Myocyte (in vitro differentiated cells): ENCODE measurements at places on chromosomes 1 and 21. TPM values are rescaled to one million over a fixed set of nuclear protein-coding genes. Genes with fewer than 3 reads are reported as not detected.

DNA sequence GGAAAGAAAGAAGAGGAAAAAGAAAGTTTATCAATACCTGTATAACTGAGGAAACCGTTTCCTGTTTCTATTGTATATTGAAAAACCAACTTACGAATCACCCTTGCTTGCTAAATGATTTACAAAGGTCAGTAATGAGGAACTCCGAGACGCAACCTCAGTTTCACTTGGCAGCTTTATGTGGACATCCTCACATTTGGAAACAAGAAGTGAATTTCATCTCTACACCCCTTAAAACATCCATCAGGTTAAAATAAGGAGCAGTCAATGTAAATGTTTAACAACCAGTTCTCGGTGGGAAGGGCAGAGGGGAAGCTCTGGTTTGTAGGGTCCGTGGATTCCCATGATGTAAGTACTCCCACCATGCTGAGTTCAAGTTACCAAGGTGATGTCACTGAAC lies 481.7 kb upstream of the RUNX1 start:
- DNase-seq = no peak

GRCh38 chr1:31989964-31990363 lies 23.7 kb upstream of the KHDRBS1 start:
- no peak for DNase-seq

DNA sequence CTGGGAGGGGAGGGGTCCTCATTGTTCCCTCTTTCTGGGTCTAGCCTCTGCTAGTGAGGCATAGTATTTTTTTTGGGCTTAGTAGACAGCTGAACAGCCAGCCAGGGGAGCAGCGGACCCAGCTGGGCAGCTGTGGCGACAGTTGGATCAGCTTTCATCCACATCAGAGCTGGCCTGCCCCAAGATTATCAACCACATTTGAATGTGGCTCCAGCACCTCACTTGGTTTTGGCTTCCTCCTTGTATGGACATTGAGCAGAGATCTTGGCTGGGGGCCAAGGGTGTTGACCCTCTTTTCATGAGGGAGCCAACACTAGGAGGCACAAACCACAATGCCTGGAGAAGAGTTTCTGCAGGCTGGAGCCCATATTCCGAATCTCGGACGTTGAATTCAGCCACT lies 25.0 kb downstream of the WNT4 start:
- peak; percentile 68 for DNase-seq

GRCh38 chr1:10592373-10592772 lies 117.6 kb downstream of the PEX14 start:
- DNase-seq = no peak

DNA sequence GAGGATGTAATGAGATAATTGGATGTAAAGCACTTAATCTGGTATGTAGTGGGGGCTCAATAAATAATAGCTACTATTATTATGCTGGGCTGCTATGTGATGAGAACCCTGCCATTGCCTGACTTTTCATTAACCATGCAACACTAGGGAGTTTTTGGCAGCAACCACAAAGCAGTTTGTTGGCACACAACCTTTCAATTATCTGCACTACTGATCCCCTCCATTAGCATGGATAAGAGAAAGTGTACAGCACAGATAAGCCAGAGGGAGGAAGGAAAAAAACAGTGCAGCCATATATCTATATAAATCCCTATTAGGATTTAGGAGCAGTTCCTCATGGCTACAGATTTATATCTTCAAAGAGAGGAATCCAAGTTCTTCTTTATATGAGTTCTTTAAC lies 498.5 kb downstream of the NUF2 start:
- no peak for DNase-seq

DNA sequence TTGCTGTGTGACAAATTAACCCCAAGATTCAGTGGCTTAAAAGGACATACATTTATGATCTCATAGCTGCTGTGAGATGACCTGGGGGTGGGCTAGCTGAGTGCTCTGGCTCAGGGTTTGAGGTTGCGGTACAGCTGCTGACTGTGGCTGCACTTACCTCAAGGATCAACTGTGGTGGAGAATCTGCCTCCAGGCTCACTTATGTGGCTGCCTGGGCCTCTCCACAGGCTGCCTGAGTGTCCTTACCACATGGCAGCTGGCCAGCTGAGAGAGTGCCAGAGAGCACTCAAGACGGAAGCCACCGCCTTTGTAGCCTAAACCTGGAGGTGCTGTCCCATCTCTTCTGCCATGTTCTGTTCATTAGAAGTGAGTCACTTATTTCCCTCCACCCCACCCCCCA lies 5.7 kb downstream of the LRRC71 start:
- DNase-seq = peak; percentile 95

GRCh38 chr1:180981596-180982387 lies 40.9 kb downstream of the STX6 start:
- no peak for DNase-seq

DNA sequence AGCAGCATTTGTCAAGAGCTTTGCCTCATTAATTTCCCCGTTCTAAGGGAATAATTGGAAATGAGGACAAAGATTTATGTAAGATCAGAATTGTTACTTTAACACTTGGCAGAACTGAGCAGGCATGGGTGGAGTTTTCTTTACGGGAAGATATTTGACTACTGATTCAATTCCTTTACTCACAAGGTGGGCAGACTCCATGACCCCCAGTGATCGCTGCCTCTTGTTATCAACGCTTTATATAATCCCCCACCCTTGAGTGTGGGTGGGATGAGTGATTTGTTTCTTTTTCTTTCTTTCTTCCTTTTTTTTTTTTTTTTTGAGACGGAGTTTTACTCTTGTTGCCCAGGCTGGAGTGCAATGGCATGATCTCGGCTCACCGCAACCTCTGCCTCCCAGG lies 65.3 kb upstream of the TENT5B start:
- DNase-seq = no peak

- no peak for DNase-seq
These were observed 119.0 kb upstream of the TNR start for GRCh38 chr1:175862408-175862807.

- DNase-seq = no peak
These were observed 53.7 kb downstream of the PLD5 start for GRCh38 chr1:242470774-242471173.

DNA sequence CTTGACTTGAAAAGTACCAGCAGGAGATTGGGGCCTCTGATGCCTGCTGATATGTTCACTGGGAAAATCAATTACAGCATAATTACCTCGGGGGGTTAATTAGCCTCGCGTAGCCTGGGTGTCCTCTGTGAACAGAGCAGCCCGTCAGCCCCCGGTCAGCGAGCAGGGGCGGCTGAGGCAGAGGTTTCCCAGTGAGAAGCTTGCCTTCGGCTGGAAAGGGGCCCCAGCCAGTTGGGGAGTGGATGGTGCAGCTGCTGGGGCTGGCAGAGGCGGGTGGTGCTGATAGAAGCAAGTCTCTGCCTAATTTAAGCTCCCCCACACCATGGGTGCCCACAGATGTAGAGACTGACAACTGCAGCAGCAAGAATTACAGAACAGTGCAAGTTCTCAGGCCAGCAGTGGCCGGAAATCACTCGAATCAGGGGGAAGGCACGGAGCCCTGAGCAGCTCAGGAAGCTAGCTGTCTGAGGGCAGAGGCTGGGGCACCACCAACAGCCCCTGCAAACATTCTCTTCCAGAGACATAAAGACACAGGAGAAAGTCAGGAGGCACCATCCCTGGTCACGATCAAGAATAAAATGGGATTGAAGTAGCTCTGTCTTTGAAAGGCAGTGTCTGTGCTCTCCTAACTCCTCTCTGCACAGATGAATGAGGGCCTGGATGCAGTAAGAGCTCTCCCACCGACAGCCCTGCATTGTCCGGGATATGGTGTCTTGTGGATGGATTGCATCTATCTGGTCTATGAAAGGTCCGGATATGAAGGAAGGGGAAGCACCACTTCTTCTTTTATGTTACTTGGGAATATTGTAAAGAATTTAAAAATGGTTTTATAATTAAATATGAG lies 166.5 kb upstream of the CD34 start:
- peak; percentile 69 for DNase-seq

- no peak for DNase-seq
These were observed 15.1 kb downstream of the S100A7A start for GRCh38 chr1:153431427-153431826.

DNA sequence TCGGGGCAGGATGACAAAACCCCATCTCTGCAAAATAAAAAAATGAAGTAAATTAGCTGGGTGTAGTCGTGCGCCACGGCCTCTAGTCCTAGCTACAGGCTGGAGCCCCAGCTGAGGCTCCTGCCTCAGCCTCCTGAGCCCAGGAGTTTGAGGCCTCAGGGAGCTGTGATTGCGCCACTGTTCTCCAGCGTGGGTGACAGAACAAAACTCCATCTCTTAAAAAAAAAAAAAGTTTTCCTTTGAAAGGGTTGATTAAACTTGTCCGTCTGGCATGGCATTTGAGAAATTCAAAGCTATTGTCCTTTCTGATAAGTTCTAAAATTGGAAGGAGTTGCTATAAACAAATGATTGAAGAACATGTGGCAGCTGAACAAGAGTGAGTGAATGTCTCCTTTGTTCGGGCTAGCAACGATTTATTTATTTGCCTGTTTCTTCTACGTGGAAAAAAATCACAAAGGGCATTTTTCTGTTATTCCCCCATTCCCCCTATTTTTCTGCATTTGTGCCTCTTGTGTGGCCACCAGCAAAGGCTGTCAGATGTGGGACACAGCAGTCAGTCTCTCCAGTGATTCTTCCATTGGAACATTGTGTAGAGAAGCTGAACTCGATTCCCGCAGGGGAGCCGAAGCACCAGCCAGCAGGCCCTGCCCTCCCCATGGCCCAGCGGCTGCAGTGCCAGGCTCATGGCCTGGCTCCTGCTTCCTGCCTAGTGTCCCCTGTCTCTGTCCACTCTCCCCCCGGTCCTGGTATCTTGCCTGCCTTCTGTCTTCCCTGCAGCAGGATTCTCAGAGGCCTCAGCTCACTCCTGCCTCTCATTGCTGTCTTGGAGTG lies 21.5 kb upstream of the PWP2 start:
- no peak for DNase-seq

DNA sequence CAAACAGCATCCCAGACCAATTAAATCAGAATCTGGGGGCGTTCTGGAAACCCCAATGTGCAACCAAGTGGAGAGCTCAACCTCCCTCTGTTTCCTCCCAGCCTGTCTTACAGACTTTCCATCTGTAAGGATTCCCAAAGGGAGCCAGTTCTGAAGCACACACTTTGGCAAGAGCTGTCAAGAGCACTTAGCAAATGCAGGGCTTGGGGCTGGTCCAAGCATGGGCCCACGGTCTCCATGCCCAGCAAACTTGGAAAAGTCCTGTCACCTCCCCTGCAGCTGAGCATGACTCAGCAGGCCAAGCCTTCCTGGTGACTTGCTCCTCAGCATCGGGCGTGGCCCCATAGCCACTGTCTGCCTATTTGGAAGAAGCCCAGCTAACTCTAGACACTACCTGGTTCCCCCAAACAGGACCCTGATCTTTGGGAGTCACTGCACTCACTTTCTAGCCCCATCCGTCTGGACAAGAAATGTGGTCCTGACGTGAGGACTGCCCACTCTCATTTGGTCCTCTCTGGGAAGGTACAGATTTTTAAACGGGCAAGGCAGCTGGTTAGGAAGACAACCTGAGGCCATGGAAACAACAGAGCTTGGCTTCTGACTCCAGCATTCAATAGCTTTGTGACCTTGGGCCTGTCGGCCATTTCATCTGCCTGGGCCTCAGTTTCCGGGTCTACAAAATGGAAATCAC lies 16.9 kb downstream of the SLC2A1 start:
- DNase-seq = peak; percentile 98

DNA sequence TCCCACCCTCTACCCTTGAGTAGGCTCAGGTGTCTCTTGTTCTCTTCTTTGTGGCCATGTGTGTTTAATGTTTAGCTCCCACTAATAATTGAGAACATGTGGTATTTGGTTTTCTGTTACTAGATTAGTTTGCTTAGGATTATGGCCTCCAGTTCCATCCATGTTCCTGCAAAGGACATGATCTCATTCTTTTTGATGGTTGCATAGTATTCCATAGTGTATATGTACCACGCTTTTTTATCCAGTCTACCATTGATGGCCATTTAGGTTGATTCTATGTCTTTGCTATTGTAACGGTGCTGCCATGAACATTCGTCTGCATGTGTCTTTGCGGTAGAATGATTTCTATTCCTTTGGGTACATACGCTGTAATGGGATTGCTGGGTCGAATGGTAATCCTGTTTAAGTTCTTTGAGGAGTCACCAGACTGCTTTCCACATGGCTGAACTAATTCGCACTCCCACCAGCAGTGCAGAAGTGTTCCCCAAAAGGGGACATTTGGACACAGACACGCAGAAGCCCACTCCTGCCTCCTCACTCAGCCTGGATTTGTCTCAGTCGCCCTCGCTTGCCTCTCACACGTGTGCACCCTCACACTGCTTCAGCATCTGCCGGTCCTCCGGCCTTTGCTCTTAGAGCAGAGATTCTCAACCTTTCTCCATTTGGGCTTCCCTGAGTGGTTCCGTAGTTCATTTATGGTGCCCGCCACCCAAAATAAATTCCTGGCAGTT lies 3.7 kb downstream of the MX2 start:
- DNase-seq = no peak

GRCh38 chr1:108071601-108072000 lies 106.6 kb upstream of the VAV3 start:
- peak; percentile 35 for DNase-seq

DNA sequence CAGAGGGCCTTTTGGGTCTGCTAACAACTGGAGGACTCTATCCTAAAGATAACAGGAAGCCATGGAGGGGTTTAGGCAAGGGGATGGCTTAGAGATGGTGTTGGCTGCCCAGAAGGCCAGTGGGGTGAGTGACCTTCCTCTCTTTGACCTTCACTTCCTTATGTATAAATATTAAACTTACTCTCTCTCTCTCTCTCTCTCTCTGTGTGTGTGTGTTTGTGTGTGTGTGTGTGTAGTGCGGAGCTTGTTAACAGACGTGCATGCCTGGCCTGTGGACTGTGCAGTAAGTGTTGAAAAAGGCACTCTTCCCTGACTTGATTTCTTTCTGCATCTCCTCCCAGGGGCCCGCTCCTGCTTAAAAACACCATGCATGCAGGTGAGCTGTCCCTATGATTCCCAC lies 10.0 kb downstream of the MROH7 start:
- DNase-seq = no peak

- no peak for DNase-seq
These were observed 3.9 kb upstream of the ARHGAP30 start for GRCh38 chr1:161073474-161074121.

DNA sequence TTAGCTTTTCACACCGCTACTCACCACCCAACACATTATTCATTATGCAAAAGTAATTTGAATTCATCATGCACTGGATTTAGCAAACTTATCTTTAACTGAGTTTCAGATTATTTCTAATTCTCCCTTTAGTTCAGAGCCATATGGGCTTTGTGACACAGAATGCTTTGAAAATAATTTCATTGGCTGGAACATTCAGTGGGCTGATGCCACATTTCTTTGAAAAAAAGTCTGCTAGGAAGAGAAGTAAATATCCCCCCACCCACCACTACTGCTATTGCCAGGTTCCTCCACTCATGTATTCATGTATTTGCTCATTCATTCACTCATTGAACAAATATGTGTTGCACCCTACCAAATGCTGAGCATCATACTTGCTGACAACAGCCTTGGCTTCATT lies 280.5 kb downstream of the DSCAM start:
- DNase-seq = no peak

GRCh38 chr1:243882276-243882675 lies 32.2 kb upstream of the AKT3 start:
- DNase-seq = peak; percentile 8

SELENBP1 gene
- total RNA-seq = 9.5 and 15.7 TPM in 2 replicates

ZNF436 gene
- total RNA-seq = 17.3 and 18.8 TPM in 2 replicates

ST3GAL3 gene
- 29.2 and 33.7 TPM in 2 replicates for total RNA-seq

RGS7 gene
- total RNA-seq = 0.10 TPM in 1 of 2 replicates, not detected in the other

SPRR3 gene
- not detected in 2 replicates for total RNA-seq

KCNK2 gene
- 6.9 and 8.7 TPM in 2 replicates for total RNA-seq

DHCR24 gene
- 39.2 and 44.5 TPM in 2 replicates for total RNA-seq

ANGPTL7 gene
- total RNA-seq = 0.99 and 2.8 TPM in 2 replicates

OR2T11 gene
- total RNA-seq = not detected in 2 replicates

TRIM58 gene
- total RNA-seq = not detected in 2 replicates

TMEM52 gene
- 0.37 TPM in 1 of 2 replicates, not detected in the other for total RNA-seq
